ENCODE measurements at places on chromosomes 16 and 17.

DNA sequence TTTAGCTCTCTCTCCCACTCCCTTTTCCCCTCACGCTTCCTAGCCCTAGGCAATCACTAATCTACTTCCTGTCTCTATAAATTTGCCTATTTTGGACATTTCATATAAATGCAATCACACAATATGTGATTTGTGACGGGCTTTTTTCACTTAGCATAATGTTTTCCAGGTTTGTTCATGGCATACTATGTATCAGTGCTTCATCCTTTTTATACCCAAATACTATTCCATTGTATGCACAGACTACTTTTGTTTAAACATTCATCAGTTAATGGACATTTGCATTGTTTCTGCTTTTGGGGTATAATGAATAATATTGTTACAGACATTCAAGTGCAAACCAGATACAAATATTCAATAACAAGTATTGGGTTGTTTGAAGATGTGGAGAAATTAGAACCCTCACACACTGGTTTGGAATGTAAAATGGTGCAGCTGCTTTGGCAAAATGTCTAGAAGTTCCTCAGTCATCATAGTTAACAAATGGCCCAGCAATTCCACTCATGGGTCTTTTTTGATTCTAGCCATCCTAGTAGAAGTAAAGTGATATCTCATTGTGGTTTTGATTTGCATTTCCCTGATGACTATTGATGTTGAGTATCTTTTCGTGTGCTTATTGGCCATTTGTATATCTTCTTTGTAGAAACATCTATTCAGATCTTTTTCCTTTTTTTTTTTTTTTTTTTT lies 67.7 kb downstream of the TBX4 start:
- DNase-seq, result no peak

- DNase-seq, result peak; percentile 50
Observed at GRCh38 chr17:36936455-36937000, 747 bp upstream of the LHX1 start.

DNA sequence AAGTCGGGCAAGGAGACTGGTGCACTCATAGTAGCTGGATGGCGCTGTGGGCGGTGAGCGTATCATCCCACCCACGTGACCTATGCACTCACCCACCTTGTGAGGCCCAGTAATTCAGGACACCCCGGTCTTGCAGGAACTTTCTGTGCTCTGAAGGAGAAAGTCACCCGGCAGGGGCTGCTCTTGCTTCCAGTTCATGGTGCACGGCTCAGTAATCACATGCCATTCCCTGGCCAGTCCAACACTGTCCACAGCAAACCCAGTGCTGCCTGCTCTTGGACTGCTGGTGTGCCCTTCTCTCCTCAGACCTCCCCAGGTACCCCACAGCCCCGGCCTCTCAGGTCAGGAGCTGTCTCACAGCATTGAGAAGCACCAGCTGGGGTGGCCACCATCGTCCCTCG lies 16.4 kb upstream of the RHBDF2 start:
- DNase-seq, result no peak

DNA sequence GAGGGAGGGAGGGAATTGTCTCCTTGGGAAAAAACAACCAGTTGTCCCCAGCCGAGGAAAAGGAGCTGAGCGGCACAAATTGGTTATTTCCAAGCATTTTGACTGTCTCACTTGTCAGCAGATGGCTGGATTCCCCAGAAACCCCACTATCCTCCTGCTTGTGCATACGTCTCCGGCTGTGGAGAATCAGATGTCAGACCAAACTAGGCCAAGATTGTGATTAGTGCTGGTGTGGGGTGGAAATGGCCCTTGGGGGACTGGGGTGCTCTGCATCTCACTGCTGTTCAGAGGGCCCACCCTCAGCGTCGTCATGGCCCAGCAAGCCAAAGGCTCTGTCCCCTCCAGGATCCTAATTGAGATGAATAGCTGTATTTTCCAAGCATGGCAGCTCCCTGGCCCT lies 131.7 kb upstream of the HSBP1 start:
- DNase-seq, result no peak

DNA sequence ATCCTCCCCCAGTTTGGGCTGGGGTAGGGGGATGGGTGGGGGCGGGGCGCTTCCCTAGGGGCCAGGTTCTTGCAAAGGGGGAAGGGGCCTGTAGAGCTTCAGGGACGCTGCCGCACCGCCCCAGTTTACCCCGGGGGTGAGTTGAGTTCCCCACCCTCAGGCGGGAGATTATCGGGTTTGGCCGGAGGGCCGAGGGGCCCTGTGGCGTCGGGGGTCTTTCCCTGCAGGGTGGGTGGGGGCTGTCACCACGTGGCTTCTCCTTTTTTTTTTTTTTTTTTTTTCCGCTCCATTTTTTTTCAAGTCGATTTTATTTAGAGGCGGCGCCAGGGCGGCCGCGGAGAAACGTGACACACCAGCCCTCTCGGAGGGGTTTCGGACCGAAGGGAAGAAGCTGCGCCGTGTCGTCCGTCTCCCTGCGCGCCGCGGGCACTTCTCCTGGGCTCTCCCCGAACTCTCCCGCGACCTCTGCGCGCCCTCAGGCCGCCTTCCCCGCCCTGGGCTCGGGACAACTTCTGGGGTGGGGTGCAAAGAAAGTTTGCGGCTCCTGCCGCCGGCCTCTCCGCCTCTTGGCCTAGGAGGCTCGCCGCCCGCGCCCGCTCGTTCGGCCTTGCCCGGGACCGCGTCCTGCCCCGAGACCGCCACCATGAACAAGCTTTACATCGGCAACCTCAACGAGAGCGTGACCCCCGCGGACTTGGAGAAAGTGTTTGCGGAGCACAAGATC lies at the start of gene IGF2BP1:
Gene IGF2BP1, plus strand, starts transcription at position 283 of the 724 bp plus-strand sequence. Its CDS starts 361 bp downstream, at position 644.
- peak; percentile 73 for DNase-seq

DNA sequence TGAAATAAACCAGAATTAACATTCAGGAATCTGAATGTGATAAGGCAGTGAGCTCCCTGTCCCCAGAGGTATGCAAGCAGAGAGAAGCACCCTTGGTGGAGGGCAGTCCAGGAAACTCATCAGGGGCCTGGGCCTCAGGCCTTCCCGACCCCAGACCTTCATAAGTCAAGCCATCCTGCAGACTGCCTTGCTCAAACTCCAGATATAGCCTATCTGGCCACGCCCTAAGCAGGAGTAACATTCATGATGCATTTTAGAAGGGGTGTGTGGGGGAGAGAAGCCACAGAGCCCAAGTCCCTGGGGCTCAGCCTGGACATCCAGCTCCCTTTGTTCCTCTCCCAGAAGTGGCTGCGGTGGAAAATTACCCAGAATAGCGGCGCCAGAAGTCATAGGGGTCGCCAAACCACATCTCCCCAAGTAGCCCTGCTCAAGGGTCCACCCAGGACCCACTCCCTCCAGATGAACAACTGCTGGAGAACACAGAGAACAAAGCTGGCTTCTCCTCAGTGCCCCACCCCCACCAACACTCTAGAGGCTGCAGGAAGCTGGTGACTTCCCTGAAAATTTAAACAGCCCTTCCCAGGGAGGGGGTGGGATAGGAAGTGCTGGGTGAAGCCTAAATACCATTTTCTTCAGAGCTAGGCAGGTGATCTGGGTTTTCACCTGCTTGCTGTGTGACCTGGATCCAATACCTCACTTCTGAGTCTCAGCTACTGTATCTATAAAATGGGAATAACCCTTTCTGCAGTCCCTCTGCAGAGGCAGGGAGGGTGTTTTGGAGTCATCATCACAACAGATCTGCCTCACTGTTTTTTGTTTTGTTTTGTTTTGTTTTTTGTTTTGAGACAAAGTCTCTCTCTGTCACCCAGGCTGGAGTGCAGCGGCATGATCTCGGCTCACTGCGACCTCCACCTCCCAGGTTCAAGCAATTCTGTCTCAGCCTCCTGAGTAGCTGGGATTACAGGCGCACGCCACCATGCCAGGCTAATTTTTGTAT lies 1.5 kb upstream of the SREBF1 start:
- peak; percentile 83 for DNase-seq

- no peak for DNase-seq
Observed at GRCh38 chr16:72878301-72879269, 169.3 kb downstream of the ZFHX3 start.

DNA sequence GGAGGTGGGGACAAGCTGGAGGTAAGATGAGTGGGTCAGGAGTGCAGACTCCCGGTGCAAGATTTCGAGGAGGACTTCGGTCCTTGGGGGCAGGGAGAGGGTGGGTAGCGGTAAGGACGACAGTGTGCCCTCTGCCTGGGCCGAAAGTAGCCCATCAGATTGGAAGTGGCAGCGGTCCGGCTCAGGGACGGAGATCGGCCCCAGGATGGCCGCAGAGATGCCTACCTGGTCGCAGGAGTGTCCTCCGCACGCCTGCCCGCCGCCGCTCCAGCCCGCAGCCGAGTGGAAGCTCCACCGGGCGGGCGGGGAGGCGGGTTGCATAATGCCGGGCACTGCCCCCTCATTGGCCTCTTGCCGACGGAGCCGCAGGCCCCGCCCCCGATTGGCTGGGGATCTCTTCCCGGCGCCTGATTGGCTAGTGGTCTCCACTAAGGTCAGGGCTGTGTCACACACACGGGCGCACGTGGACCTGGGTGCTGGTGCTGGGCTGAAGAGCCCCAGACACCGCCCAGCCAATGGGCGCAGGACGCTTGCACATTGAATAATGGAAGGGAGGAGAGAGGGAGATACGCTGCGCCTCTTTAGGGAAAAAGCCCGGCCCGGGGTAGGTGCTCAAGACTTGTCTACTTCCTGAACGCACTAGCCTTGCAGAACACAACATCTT lies at the start of gene PER1:
Gene PER1, minus strand, starts transcription at position 293 of the 664 bp plus-strand sequence. CDS start 1,698 bp downstream, outside the sequence.
- DNase-seq, result peak; percentile 93

DNA sequence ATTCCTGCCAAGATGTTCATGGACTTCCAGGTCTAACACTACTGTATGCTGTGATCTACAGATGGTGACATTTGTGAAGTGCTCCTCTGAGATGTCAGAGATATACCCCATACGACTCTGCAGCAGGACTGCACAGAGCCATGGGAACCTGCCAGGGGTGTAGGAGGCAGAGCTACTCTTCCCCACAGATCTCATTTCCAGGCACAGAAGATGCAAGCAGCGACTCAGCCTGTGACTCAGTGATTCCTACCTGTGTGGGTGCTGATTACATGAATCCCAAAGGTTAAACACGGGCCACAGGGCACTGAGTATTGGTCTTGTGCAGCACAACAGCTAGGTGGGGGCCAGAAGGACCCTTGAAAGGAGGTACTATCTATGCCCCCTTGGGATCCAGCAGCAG lies 137.0 kb upstream of the SOX9 start:
- DNase-seq, result no peak

DNA sequence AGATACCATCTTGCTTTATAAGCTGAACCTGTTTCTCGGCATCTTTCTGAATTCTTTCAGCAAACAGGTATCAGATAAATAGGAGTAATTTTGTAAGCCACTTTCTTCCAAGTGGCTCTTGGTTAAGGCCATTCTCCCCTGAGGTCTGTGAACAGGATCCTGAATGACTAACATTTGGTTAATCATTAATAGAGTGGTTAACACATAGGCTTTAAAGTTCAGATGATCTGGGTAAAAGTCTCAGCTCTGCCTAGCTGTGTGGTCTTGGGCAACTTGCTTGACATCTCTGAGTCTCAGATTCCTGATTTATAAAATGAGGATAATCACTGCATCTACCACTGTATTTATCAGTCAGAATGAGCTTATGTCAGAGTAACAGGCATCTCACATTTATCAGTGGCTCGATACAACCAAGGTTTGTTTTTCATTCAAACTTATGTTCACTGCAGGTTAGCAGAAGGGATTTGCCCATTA lies 44.4 kb upstream of the ANKFN1 start:
- no peak for DNase-seq

DNA sequence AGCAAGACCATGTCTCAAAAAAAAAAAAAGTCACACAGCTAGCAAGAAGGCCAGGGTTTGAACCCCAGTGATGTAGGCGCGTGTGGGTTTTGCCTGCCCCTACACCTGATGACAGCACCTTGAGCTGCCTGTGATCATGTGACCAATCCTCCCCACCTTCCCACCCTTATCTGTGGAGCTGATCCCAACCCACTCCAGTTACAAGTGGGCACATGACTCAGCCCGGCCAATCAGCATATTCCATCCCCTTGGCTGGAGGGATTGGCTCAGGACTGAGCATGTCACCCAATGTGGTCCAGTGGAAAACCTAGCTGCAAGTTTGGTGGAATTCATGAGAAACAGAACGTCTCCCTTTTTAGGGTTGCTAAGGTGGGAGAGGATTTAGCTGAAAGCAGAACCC lies 6.6 kb downstream of the TMEM114 start:
- no peak for DNase-seq

DNA sequence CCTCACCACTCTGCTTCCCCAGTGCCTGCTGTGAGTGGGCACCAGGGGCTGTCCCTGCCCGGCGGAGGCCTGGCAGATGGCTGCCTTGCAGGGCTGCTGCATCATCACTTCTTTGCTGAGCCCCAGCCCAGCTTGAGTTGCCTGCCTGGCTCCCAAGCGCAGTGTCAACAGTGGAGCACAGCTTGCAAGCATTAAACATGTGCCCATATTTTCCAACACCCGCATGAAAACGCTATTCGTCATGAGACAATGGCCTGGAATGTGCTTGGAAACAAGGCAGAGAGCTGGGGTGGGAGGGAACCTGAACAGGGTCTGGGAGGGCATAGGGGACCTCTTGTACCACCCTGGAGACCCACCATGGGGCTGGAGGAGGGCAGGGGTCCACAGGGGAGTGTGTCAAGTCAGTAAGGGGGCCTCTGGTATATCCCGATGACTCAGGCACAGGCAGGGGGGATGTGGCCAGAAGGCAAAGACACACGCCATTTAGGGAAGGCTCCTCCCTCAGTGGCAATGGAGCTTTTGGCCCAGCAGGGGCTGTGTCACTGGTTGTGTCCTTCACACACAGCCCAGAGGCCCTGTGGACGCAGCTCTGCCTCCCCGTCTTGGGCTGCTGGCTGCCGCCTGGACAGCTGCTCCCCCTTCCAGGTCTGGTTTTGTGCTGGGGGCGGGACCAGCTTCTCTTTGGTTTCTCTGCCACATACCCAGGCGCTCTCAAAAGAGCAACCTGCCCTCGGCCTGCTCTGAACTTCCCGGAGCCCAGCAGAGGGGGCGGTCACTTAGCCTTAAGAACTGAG lies 17.4 kb upstream of the MTSS2 start:
- no peak for DNase-seq

GRCh38 chr17:45086865-45087503 lies 25.9 kb downstream of the NMT1 start:
- no peak for DNase-seq

DNA sequence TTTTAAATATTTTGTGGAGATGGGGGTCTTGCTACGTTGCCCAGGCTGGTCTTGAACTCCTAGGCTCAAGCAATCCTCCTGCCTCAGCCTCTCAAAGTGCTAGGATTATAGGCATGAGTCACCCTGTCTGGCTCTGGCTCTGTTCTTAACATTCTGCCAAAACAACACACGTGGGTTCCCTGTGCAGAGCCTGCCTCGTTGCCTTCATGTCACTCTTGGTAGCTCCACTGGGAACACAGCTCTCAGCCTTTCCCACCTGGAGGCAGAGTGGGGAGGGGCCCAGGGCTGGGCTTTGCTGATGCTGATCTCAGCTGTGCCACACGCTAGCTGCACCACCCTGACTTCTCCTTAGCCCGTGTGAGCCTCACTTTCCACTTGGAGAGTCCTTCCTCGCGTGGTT lies 19.3 kb downstream of the CRISPLD2 start:
- no peak for DNase-seq

Measured in KBM-7 (cell line).